Stimulated activated CD4-positive, alpha-beta T cell treated with anti-CD3 and anti-CD28 coated beads, Interleukin-12 subunit alpha, Interleukin-12 subunit beta, amount 100 ng/mL, for 24 hours (primary cell): ENCODE measurements at places on chromosomes 5 and 9.

DNA sequence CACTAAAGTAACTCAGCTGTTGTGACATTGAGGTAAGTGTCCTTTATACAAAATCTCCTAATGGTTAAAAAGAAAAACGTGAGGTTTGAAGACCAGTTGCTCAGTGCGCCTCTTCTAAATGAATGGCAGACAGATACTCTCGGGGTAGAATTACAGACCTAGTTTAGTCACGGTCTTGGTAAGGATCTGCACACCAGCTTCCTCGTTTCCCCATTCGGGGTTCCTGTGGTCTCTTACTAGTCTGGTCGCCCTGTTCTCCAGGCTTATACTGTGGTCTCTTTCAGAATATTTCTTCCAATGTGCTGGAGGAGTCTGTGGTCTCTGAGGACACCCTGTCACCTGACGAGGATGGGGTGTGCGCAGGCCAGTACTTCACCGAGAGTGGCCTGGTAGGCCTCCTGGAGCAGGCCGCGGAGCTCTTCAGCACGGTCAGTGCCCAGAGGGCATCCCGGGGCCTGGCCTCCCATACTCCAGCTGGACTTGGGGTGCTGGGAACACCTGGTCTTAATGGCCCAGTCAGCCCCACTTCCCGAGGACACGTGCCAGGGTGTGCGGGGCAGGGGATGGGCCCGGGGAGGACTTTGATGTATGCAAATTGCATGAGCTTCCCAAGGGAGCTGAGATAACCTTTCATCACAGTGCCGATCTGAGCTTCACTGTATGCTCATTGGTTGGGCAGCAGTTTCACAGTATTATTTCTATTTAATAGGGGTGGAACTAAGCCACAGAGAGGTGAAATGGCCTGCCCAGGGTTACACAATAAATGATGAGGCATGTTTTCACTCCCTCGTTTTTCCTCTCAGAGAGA, 224.5 kb downstream of the DOCK8 start:
- DNase-seq = no peak

GRCh38 chr5:150540615-150541396, 32.9 kb downstream of the NDST1 start:
- DNase-seq = no peak

DNA sequence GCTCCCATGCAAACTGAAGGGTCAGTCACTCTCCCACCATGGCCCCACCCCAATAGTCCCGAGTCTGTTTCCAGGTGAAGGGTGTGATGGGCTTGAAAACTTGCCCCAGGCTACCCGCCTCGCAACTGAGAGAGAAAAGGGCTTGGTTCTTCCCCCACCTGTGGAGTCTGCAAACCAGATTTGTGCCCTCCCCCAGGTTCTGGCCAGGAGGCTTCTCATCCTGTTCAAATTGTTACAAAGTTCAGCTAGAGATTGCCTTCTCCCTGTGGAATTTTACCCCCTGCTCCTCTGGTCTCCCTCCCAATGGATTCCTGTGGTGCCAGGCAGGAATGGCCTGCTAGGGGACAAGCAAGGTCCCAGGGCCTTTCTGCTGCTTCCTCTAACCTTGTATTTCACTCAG, 93.1 kb upstream of the ACO1 start:
- DNase-seq = no peak

DNA sequence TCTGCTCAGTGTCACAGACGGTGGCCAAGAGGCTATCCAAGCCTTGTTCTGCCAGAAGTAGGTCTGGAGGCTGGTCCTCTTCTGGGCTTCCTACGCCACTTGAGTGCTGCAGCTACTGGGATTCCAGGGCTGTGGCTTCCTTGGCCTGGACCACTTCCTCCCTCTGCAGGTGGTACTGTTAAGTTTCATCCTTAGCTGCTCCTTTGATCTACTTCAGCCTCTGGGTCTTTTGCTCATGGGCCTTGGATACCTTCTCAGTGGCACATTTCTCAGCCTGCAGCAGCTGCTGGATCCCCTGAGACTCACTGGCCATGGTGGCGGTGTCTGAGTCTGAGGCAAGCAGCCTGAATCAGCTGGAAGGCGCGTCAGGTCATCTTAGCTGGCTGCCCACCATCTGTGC, 10.3 kb downstream of the CNOT8 start:
- DNase-seq = no peak
